Stimulated activated CD8-positive, alpha-beta memory T cell treated with anti-CD3 and anti-CD28 coated beads, Interleukin-4, amount 100 ng/mL, for 1 hour (primary cell): ENCODE measurements at places on chromosomes 4 and X.

DNA sequence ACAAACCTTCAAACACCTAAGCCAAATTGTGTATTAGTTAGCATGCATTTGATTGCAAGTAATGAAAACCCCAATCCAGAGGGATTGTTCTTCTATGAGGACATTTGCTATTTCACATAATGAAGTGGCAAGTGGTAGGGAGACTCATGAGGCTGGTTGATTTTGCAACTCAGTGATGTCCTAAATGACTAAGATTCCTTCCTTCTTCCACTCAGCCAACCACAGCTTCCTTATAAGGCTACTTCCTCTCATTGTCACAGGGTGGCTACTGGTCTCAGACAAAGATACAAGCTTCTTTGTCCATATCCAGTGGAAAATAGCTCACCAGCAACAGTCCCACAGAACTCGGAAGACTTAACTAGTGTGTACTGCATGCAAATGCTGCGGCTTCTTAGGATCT, 5.3 kb upstream of the OTC start:
- DNase-seq: no peak

GRCh38 chr4:59664771-59665170, 1535.4 kb upstream of the ADGRL3 start:
- no peak for DNase-seq

GRCh38 chrX:39418254-39418704, 617.0 kb downstream of the MID1IP1 start:
- no peak for DNase-seq

GRCh38 chrX:37745835-37746217, 34.0 kb upstream of the CYBB start:
- no peak for DNase-seq

- DNase-seq: no peak
Measured at GRCh38 chr4:6221851-6222760, 21.8 kb upstream of the JAKMIP1 start.

GRCh38 chr4:39565878-39566600, 38.8 kb upstream of the UGDH start:
- no peak for DNase-seq

GRCh38 chrX:27966492-27966891, 14.8 kb downstream of the DCAF8L1 start:
- no peak for DNase-seq

GRCh38 chr4:57156242-57156990, 46.2 kb upstream of the IGFBP7 start:
- no peak for DNase-seq

DNA sequence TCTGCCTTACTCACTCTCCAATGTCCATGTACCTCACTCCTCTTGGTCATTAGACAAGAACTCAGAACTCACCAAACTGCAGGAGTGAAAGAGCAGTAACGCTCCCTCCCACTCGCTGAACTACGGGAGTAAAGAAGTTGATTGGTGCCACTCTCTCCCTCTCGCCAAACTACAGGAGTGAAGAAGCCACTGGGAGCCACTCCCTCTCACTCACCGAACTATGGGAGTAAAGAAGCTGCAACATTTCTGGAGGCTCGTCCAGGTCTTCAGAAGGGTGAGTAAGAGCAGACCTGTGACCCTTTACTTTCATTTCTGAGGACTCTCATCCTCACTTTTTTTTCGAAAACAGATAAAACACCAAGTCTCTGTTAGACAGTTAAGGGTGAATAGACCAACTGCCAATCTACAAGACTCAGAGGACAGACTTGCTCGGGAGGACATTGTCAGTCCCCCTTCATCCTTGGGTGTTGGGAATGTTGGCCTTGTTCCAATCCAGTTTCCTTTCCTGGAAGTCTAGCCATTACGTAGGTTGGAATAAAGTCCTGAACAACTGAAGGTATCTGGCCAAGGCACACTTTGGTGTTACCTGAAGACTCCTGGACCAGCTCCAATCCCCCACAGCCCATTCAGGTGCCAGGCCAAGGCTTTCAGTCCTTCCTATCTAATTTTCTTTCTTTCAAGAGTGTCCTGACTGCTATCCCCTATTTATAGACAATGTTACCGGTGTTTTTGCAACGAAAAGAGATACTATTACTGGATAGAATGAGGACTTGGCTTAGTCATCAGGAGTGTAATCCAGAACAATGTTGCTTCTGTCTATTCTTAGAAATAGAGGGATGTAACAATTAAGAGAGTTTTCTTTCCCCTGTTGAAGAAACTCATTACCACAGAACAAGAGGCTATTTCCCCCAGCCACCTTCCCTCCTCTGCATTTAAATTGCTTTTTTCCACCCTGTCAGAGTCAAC, 11.0 kb upstream of the COL25A1 start:
- DNase-seq: no peak

DNA sequence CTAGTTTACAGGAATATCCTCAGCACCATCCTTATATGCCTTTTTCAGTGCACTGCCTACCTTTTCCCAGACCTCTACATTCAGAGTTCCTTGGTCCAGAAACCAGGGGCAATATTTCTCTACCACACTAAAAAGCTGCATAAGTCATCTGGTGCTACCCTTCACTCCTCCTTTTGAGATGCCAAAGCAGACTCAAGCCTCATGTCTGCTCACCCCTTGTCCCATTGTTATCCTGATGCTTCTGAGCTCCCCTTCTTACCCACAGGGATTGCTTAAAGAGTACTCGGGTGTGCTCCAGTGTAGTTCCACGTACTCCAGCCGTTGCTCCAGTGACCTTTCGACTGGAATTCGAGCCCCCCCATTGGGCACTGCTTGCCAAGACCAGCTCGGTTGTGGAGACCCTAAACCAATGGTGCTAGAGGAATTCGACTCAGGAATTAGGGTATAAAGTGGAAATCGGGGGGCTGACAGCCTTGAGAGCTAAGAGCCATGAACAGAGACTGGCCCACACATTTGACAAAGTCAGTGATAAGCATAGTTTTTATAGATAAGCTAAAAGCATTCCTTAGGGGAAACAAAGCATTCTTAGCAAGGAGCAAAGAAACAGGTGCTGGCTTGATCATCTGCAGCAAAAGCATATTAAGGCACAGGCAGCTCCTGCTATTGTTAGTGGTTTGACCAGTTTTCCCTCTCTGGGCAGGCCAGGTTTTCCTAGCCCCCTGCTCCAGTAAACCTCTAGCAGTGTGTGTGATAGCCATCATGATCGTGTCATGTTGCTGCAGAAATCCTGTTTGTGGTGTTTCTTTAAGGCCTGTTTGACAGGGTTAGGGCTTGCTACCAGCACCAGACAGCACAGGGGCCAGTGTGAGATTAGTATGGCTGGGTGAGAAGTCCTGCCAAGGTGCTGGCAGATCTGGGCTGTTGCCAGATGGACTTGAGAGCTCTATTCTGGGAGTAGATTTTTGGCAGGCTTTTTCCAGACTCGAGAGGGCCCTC, 57.5 kb upstream of the WDR1 start:
- no peak for DNase-seq

- no peak for DNase-seq
Measured at GRCh38 chr4:158042591-158043030, 130.2 kb downstream of the GASK1B start.

GRCh38 chrX:23003116-23003515, 3.4 kb downstream of the DDX53 start:
- no peak for DNase-seq

DNA sequence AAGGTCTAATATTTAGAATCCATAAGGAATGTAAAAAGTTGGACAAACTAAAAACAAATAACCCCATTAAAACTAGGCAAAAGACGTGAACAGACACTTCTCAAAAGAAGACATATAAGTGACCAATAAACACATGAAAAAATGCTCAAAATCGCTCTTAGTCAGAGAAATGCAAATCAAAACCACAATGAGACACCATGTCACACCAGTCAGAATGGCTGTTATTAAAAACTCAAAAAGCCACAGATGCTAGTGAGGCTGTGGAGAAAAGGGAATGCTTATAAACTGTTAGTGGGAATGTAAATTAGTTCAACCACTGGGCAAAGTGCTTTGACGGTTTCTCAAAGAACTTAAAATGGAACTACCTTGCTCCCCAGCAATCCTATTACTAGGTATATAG, 674.3 kb upstream of the MAGEB2 start:
- no peak for DNase-seq

- no peak for DNase-seq
Measured at GRCh38 chr4:158808399-158808798, 39.6 kb downstream of the FNIP2 start.

DNA sequence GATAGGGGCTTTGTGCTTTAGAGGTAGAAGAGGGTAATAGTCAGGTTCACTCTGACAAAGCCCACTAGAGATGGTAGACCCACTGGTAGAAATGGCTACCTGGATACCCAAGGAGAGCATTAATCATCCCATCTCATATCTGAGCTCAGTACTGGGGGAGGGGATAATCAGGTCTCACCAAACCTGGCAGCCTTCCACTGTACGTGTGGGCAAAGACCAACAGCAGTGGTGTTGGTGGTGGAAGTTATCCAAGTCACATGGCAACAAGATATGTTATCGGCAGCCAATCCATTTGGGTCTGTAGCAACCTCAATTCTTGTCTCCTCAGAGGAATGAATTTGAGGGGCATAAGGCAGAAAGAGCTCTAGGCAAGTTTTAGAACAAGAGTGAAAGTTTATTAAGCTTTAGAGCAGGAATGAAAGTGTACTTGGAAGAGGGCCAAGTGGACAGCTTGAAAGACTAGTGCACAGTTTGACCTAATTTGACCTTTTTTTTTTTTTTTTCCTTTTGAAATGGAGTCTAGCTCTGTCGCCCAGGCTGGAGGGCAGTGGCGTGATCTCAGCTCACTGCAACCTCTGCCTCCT, 67.0 kb upstream of the CXCL13 start:
- no peak for DNase-seq

DNA sequence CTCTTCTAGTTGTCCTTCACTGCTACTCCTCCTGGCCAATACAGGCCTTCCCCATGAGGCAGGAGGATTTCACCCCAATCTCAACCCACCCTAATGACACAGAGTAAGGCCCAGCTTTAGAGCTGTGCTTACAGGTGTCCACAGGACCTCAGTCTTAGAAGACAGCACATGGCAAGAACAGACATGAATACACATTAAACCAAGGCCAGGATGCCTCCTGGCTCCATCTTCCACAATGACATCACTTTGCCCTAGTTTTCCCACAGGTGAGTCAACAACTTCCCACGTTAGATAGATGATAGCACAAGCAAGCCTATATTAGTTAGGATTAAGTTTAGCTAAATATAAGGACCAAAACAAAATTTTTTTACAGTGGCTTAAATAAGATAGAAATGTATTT, 63.8 kb upstream of the NOCT start:
- no peak for DNase-seq

DNA sequence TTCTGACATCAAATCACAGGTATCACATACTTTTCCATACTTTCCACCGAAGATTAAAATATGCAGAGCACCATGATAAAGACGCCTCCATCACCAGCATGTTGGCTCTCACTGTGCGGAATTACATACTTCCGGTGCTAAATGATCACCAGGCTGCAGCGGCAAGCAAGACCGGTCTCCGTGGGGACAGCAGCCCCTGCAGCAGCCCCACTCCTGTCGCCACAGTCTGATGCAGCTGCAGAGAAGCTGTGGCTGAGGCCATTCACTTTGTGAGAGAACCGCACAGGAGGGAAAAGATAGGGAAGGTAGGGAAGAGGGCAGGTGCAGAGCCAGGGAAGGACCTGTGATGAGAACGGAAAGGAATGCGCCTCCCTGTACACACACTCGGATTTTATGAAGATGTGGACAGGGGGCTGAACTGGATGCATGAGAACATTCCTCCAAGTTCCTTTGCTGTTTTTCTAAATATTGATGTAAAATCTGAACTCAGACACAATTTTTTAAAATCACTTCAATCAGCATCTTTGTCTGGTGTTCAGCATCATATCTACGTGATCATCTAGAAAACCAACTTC, 38.3 kb downstream of the AFAP1 start:
- DNase-seq: no peak

DNA sequence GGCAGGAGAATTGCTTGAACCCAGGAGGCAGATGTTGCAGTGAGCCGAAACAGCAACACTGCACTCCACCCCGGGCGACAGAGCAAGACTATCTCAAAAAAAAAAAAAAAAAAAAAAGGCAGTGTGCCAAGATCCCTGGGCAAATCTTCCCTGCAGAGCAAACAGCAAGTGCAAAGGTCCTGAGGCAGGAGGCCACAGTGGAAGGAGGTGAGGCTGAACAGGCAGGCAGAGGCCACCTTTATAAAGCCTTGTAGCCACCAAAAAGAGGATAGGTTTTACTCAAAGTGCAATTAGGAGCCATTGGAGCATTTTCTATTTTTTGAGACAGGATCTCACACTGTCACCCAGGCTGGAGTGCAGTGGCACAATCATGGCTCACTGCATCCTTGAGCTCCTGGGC, 45.1 kb upstream of the TLR2 start:
- DNase-seq: no peak

DNA sequence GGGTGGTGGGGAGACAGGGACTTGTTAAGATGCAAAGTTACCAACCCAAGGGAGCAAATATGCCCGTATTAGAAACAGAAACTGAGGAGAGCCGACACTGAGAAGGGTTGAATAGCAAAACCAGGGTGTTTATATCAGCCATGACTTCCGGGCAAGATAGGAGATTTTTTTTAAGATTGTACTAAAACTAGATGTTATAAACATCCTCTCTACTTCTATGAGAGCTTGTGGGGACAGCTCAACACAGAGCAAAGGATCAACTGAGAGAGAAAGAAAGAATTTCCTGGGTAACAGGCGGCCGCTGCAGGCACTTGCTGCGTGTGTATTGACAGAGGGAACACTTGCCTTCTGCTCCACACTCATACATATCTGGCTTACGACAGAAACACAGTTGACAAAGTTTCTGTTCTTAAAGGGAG, 49.1 kb upstream of the FBXW7 start:
- no peak for DNase-seq

GRCh38 chr4:4750187-4750586, 109.3 kb upstream of the MSX1 start:
- no peak for DNase-seq

GRCh38 chrX:15465347-15465746, 27.8 kb downstream of the PIR start:
- DNase-seq: no peak

GRCh38 chr4:26753617-26754016, 107.0 kb upstream of the STIM2 start:
- no peak for DNase-seq

GRCh38 chr4:100962698-100963097, 384.6 kb downstream of the PPP3CA start:
- no peak for DNase-seq

GRCh38 chr4:181989071-181989470, 254.1 kb upstream of the TENM3 start:
- no peak for DNase-seq

DNA sequence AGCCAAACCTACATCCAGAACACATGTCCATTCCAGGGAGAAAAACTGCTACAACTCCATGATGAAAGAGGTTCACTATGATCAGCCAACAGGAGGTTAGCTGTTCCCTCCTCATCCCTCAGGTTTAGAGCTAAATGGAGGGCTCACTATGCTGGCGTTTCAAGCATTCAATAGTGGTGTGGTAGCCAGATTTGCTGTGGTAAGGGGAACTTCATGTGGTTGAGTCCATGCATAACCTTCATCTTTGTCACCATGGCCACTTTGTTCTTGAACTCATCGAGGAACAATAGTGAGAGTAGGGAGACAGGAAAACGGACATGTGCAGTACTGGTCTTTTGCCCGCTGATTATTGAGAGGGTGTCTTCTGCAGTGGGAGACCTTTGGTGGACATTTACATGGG, 33.8 kb downstream of the ALPK1 start:
- no peak for DNase-seq

GRCh38 chrX:132876523-132877338, 81.7 kb downstream of the HS6ST2 start:
- no peak for DNase-seq

GRCh38 chr4:56637791-56638190, 43.3 kb downstream of the HOPX start:
- DNase-seq: no peak
